ENCODE measurements at places on chromosomes 5 and 9.

DNA sequence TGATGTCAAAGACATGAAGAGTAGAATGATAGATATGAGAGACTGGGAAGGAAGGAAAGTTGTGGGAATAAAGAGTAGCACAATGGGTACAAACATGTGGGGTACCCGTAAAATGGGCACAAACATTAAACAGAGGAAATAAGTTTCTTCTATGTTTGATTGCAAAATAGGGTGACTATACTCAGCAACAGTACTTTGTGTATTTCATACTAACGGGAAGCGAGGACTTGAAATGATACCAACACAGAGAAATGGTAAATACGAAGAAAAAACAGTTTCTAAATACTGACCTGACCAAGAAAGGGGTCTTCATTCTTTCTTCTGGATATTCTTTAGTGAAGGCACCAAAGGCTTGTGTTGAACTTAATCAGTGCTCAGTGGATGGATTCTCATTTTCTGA lies 31.1 kb downstream of the ATP6V0E1 start:
- no peak for DNase-seq

DNA sequence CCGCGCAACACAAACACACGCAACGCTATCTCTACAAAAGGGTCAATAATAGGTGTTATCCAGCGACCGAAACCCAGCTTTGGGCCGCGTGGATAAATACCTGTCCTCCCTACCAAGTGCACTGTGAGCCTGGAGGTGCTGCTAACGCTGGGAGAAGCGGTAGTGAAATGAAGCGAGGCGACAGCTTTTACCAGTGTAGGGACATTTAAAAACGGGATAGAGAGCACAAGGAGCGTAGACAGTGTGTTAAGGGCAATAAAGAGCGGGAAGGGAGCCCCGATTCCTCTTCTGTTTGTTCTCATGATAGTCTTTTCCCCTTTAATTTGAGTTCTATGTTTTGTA lies 421 bp upstream of the DEPDC1B start:
- DNase-seq, result no peak

DNA sequence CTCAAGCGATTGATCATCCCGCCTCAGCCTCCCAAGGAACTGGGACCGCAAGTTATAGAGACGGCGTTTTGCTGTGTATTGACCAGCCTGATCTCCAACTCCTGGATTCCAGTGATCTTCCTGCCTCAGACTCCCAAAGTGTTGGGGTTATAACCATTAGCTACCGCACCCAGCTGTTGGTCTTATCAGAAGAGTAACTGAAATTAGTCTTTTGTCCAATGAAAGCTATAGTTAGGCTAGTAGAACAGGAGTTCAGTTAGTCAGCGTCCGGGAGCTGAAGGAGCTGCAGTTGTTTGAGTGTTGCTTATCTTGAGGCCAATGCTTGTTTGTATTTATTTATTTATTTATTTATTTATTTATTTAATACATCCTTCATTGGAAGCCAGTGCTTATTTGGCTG lies 3.2 kb upstream of the MIGA2 start:
- DNase-seq, result no peak

- no peak for DNase-seq
These were observed 7.2 kb downstream of the ADAMTS2 start for GRCh38 chr5:179337796-179338676.

DNA sequence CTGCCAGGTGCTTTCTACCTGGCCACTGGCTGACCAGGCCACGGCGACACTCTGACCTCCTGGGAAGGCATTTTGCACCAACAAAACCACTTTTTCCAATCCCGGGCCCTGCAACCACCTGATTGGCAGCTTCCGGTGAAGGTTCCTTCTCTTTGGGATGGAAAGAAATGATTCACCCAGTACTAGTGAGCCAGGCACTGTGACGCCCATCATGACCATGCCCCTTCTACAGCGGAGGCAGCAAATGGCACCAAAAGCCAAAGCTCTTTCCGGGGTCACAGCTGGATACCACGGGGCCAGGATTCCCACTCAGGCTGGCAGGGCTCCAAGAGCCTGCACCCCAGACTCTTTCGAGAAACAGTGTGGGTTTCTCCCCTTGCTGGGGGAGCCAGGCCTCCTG lies 4.7 kb downstream of the NOTCH1 start:
- no peak for DNase-seq

- no peak for DNase-seq
These were observed 1.0 kb downstream of the PRDM6 start for GRCh38 chr5:123089914-123090660.

GRCh38 chr5:148928141-148928540 lies 101.7 kb downstream of the ADRB2 start:
- no peak for DNase-seq

DNA sequence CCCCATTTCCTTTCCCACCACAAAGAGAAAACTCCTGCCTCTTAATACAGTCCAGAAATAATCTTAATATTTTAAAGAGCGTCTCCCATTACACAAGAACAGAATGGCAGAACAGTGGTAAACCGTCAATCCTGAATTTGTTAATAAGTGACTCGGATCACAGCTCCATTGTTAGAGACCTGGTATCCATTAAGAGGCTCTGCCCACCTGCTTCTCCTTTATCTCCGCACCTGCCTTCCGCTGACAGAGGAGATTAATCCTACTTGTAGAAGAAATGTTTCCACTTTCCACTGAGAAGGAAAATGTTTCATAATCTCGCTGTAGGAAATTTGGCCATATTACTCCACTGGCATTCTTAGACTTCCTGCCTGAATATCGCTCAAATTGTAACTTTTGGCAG lies 1493.2 kb downstream of the MAT2B start:
- DNase-seq, result no peak

- DNase-seq, result no peak
These were observed 181.2 kb downstream of the PIK3R1 start for GRCh38 chr5:68396722-68397121.

DNA sequence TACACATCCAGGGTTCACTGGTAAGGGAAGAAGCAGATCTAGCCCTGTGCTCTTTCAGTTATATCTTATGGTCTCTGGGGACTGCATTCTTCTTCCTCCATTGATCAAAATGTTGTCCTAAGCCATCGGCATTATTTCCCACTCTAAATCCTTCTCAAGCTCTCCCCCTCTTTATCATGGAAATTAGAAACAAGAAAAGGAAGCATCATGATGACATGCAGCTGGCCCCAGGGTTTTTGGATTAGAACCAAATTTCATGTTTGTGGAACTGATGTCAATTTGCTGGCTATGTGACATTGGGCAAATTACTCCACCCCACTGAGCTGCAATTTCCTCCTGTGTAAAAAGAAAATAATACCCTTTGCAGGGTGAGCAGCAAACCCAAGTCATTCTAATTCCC lies 39.5 kb downstream of the MFAP3 start:
- DNase-seq, result no peak

GRCh38 chr9:75455444-75455921 lies 367.2 kb downstream of the OSTF1 start:
- no peak for DNase-seq

GRCh38 chr5:5736007-5736406 lies 313.5 kb downstream of the ICE1 start:
- DNase-seq, result no peak

DNA sequence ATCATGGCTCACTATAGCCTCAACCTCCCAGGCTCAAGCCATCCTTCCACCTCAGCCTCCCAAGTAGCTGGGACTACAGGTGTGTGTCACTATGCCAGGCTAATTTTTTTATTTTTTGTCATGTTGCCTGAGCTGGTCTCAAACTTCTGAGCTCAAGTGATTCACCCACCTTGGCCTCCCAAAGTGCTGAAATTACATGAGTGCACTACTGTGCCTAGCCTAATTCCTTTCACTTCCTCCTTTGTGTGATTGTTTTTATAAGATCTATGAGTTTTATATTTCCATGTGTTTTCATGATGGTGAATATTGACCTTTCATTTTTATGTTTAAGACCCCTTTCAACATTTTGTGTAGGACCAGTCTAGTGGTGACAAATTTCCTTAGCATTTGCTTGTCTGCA lies 55.2 kb upstream of the IL12B start:
- DNase-seq, result no peak

DNA sequence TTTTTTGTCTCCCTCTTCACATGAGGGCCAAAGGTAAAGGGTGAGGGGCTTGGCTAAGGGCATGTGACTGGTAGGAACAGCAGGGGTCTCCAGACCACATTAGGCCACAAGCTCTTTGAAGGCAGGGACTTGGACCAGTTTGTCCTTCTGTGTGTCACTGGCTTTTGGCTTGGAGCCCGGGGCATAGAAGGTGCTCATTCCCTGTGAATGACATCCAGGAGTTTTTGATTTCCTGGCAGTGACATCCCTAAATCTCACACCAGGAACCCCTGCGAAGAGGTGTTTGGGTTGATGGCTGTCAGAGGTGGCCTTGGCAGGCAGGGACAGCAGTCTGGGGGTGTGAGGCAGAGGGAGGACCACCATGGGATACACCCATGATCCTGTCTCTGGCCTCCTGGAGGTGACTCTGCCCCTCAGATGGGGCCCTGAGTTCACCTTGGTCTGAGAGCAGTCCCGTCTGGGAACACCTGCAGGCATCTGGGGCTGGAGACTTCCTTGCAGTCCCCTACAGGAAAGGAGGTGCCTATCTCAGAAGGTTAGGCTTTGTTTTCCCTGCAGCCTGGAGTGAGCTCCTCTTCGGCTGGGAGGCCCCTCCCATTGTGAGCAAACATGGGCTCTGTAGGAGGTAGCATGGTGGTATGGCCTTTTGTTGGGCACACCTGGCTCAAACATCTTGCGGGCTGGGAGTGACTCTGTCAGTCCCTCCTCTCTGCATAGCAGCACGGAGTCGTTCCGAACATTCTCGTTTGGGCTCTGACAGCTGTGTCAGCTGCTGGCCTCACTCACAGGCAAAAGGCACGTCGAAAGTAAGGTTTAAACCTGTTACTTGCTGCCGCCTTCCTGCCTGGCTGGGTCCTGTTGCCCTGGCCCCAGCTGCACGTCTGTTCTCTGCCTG lies 38.6 kb upstream of the PITX1 start:
- DNase-seq, result no peak

- DNase-seq, result no peak
These were observed 3.4 kb downstream of the PBX3 start for GRCh38 chr9:125750627-125751011.

- DNase-seq, result no peak
These were observed 9.3 kb upstream of the SIL1 start for GRCh38 chr5:139207297-139208000.

GRCh38 chr9:132641216-132641615 lies 28.6 kb downstream of the DDX31 start:
- no peak for DNase-seq

- no peak for DNase-seq
These were observed 566.0 kb downstream of the CAAP1 start for GRCh38 chr9:26326563-26326962.

DNA sequence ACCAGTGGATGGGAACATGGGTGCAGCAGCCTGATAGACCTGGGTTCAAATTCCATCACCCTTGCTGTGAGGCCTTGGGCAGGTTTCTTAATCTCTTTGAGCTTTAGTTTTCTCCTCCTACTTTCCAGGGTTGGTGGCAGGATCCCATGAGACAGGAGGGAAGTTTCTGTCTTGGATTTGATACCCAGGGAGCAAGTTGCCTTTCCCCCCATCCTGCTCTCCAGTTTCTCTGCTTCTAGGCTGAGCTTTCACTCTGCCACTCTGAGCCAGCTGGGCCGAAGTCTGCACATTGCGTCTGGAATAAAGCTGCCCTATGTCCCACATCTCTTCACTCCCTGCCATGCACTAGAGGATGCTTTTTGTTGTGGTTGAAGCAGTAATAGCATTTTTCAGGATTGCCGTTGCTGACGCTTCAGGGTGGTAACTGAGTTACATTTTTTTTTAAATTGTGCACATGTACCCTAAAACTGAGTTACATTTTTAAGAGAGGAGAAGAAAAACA lies 40.5 kb upstream of the ANGPTL2 start:
- DNase-seq, result no peak

DNA sequence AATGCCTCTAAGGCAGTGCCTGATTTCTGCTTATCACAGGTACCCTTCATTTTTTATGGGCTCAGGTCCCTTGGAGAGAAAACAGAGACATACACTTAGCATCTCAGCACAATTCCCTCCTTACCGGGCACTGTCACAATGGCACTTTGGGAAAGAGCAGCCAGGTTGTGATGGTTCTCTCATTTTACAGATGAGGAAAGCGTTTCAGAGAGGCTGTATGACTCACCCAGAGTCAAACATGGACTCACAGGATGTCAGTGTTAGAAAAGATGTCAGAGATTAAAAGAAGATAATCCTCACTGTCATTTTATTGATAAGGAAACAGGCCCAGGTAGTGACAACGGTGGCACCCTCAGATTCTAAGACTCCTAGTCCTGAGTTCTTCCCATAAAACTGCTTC lies 12.0 kb upstream of the SLC31A2 start:
- DNase-seq, result no peak

DNA sequence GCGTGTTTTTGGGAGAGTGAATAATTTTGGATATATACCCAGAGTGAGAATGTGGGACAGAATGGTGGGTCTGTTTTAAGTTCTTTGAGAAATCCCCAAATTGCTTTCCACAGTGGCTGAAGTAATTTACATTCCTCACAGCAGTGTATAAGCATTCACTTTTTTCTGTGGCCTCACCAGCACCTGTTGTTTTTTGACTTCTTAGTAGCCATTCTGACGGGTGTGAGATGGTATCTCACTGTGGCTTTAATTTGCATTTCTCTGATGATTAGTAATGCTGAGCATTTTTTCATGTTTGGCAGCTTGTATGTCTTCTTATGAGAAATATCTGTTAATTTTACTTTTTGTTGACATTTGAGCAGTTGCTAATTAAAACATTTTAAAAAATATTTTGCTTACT lies 9.4 kb upstream of the SPATA31D1 start:
- DNase-seq, result no peak

DNA sequence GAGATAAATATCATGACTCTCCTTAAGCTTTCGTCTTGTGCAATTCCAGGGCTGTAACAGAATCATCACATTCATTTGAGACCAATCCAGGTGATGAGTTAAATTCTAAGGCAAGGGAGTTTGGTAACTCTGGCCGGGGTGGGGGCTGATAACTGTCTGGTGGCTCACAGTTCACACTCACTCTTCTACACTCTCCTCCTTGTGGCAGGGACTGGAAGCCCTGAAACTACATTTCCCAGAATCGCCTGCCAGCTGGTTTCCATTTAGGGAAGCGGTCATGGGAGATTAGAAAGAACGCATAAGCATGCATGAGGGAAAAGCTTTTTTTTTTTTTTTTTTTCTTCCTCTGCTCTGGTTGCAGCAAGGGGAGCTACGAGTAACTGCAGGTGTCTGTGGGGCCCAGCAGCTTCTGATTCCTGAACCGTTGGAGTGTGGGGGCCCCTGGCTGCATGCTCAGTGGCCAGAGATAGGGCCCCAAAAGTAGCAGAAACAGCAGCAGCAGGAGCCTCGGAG lies 154.8 kb upstream of the TBC1D2 start:
- DNase-seq, result no peak
